A172 (cell line): ENCODE measurements at places on chromosomes 1 and 21.

DNA sequence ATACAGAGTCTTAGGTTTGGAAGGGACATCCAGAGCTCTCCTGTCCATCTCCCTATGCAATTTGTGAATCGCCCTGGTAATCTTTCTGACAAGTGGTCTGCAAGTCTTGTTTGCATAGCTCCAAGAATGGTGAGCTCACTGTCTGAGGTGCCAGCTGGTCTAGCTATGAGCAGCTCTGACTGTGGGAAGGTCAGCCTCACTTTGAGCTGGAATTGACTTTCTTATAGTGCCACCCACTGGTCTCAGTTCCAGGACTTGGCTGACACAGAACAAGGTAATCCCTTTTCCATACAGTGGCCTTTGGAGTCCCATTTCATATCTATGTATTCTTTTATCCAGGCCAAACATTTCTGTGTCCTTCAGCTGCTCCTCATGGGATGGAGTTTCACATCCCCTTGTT lies 95.6 kb upstream of the C8B start:
- no peak for DNase-seq

DNA sequence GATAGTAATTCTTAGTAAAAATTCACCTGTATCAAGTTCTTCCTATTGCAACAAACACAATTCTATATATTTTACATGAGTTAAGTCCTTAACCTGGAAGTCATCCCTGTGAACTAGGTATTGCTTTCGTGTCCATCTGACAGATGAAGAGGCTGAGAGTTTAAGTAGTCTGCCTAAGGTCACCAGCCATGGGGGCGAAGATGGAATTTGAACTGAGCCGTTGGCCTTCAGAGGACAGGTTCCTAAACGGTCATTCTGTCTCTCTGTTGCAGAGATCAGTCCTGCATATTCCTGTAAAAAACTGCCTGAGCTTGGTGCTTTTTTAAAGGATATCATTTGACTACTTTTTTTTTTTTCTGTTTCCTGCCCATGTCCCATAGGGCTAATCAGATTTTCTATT lies 10.2 kb upstream of the POFUT2 start:
- no peak for DNase-seq

- DNase-seq: peak; percentile 38
These were observed 7.7 kb downstream of the POU3F1 start for GRCh38 chr1:38038861-38039260.

DNA sequence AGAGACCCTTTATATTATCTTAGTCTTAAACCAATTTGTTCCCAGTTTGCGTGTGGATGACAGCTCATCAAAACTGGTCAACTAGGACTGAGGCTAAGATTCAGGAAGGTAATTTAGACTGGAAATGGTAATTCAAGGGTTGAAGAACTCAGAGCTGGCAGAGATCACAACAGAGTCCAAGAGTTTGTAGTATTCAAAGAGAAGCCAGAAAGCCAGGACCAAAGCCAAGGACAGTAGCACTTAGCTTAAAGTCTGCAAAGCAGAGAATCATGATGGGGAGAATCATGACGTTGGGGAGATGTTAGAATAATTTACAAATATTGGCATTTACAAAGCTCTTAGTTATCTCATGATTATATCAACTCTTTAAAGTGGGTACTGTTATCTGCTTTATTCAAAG lies 32.6 kb downstream of the RNF11 start:
- DNase-seq: no peak

DNA sequence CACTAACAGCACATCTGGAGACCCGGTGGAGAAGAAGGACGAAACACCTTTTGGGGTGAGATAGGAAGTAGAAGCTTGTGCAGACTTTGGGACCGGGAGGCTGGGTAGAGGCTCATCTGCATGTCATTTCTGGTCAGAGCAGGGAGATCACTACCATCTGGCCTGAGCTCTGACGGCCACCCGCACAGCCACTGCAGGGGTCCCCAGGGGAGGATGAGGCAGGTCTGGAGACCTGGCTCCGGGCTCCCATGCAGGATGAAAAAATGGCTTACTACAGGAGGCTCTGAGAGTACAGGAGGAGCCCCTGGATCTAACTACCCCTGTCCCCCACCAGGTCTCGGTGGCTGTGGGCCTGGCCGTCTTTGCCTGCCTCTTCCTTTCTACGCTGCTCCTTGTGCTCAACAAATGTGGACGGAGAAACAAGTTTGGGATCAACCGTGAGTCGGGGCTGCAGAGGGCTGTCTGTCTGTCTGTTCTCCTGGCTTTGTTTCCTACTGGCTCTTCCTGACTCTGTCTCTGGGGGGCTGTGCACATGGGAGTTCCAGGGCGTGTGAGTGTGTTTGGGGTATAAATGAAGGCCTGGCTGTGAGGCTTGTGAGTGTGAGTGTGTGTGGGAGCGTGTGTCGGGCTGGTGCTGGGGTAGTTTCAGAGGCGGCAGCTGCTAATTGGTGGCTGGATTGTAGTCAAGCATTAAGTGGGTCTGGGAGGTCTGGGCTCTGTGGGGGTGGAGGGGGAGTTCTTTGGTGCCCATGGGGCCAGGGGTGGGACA lies 14.1 kb downstream of the NTRK1 start:
- no peak for DNase-seq

DNA sequence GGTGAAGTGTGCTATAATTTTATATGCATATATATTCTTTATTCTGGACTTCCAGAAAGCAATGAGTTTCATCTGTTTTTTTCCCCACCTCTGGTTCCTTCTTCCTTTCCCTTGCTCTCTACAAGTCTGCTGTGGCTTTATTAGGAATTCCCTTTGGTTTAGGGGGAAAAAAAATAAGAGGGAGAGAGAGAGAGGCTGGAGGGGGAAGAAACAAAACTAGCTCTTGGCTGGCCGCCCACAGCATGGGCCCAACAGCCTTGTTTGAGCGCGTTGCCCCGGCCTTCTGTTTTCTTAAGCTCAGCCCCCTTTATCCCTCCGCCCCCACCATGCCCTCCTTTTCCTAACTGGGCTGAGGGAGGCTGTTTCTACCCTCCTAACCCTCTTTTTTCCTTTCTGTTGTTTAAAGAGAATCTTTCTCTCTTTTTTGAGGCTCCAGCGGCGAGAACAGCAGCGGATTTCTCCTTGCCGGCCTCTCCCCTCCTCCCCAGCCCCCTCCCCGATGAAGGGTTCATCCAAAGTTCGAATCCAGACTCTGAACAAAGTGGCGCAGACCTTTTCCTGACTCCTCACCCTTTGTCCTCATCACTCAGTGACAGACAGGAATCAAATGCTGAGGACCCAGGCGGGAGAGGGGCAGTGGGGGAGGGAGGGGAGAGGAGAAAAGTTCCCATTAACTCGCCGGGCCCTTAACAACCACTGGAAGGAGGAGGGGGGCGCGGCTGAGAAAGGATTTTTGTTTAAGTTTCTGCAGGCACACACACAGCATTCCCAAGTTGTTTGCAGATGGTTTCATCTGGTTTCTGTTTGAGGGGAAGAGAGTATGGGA lies 29.7 kb downstream of the PBX1 start:
- no peak for DNase-seq

GRCh38 chr1:100387209-100387608 lies 34.9 kb downstream of the CDC14A start:
- peak; percentile 2 for DNase-seq
